ENCODE measurements at places on chromosomes 3 and 15.

DNA sequence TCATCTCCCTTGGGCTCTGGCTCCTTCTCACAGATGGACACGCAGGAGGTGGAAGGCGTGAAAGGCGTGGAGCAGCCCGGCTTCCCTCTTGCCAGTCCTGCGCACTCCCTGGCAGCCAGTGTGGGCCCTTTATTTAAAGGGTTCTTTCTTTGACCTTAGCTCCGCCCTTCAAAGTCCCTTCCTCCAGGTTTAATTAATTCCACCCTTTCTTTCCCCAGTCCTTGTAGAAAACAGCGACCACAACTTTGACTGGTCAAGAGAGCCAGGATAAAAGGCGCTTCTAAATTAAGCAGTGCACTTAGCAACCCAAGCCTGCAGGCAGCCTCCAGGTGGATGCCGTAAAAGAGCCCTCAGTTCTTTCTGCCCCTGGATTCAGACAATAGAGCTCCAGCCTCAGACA lies at the start of gene HDC:
Gene HDC, minus strand, starts transcription at position 107 of the 400 bp plus-strand sequence. Its CDS starts 103 bp downstream, at position 4.
- H3K27ac ChIP-seq = no peak within 1 kb of the TSS
- H3K4me1 ChIP-seq = no peaks in the 10 kb centered on the region
- H3K27me3 ChIP-seq = peaks cover 12% of the 10 kb centered on the region
- no peak within 1 kb of the TSS for H3K4me3 ChIP-seq
- DNase-seq = no peak
- no peaks in the 10 kb centered on the region for H3K36me3 ChIP-seq

- peak; percentile 89 for DNase-seq
- H3K36me3 ChIP-seq = no peaks in the 10 kb centered on the region
- no peak overlapping the region for H3K4me3 ChIP-seq
- peaks cover 24% of the 10 kb centered on the region for H3K4me1 ChIP-seq
- no peaks in the 10 kb centered on the region for H3K27me3 ChIP-seq
- H3K27ac ChIP-seq = no peak overlapping the region
Measured at GRCh38 chr15:64895285-64896065, 16.2 kb upstream of the ANKDD1A start.

DNA sequence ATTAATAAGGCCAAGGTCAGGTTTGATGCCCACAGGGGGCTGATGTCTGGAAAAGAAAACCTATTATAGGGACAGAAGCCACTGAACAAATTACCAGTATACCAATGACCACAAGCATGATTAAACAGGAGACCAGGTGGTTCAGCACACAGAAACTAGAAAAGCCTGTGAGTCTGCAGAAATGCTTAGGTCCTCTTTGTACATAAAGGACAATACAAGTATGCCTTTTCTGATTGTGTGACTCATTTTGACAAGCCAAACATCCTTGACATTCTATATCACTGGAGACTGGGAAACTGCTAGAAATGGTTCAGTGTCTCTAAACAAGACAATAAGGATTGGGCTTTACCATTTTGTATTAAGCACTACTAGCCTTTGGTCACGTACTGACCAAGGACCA lies 113.2 kb upstream of the MYO5C start:
- no peak for DNase-seq
- H3K4me1 ChIP-seq = no peaks in the 10 kb centered on the region
- H3K27me3 ChIP-seq = no peaks in the 10 kb centered on the region
- no peak overlapping the region for H3K4me3 ChIP-seq
- peaks cover 52% of the 10 kb centered on the region for H3K36me3 ChIP-seq

DNA sequence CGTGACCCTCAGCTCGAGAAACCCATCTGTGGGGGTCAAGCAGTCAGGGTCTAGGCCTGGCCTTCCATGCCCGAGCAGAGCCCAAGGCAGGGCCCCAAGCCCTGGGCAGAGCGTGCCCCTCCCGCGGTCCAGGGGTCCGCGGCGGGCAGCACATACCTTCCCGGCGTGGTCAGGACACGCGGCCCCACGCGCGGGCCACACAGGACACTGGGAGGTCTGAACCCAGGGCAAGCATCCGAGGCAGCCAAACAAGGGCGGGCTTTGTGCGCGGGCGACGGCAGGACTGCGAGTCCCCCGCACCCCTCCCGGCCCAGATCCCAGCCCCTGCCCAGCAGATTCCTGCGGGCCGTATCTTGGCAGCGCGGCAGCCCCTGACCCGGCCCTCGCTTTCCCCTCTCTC lies 61.6 kb upstream of the ACAN start:
- peaks cover 4% of the 10 kb centered on the region for H3K27me3 ChIP-seq
- no peak overlapping the region for H3K27ac ChIP-seq
- no peaks in the 10 kb centered on the region for H3K36me3 ChIP-seq
- DNase-seq = no peak
- no peak overlapping the region for H3K4me3 ChIP-seq
- H3K4me1 ChIP-seq = peaks cover 7% of the 10 kb centered on the region
